NCI-H1417 treated with DMSO at 0.1 percent for 48 hours (cell line): ENCODE measurements at places on chromosomes 7 and 10.

- no peak for DNase-seq
Observed at GRCh38 chr7:140889645-140890044, 35.1 kb downstream of the BRAF start.

GRCh38 chr10:126593968-126594701 lies 76.4 kb downstream of the C10orf90 start:
- no peak for DNase-seq

- DNase-seq = peak; percentile 66
Observed at GRCh38 chr7:19663816-19664462, 44.9 kb downstream of the POLR1F start.

GRCh38 chr10:95392681-95393164 lies 101.9 kb upstream of the PDLIM1 start:
- DNase-seq = no peak

GRCh38 chr10:60944910-60945297 lies 919 bp upstream of the RHOBTB1 start:
- DNase-seq = no peak

- no peak for DNase-seq
Observed at GRCh38 chr7:138752518-138753149, 45.2 kb upstream of the TMEM213 start.

GRCh38 chr7:155947051-155947450 lies 134.8 kb upstream of the SHH start:
- no peak for DNase-seq

DNA sequence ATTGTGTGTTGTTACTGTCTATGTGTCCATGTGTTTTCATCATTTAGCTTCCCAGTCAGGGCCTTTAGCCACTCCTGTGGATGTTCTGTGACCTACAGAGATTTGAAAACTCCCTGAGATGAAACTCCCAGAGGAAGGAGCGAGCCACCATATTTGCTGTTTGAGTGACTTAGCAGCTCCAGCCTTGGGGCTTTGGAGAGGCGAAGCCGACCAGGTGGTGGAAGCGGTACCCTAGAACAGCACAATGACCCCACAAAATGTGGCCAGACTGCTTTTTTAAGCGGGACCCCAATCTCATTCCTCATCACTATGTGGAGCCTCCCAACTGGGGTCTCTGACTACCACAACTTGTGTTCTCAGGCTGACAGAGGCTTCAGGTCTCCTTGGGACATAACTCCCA lies 323.9 kb upstream of the KCND2 start:
- DNase-seq = no peak

DNA sequence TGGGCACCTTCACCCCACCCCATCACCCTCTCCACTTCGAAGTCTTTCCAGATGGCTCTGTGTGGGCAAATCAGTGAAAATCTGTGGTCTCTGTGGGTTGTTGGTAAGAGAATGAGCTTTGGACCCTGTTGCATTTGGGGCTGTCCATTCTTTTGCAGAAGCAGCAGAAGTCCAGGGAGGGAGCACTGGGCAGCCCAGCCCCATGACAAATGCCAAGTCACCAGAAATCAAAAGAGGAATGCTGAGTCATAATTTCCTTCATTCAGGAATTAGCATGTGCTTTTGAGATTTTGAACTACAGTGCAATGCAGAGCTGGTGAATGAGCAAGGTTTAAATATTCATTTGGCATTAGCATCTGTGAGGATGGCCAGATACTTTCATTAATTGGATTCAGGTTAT lies 556.2 kb downstream of the LRMDA start:
- no peak for DNase-seq

DNA sequence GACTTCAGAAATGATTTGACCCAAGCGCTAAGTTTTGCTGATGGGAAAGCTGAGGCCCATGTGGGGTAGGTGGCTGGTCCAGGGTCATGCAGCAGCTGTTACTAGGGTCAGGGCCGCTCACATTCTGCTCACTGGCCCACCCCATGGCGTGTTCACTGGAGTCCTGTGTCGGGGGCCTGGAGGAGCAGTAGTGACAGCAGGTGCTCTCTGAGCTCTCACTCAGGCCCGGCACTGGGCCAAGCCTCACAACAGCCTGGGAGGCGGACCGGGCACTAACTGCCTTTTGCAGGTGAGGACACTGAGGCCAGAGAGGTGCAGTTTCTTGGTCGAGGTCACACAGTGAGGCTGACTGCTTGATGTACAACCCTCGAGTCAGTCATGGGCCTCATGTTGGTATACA lies 82.7 kb downstream of the GLRX3 start:
- no peak for DNase-seq

DNA sequence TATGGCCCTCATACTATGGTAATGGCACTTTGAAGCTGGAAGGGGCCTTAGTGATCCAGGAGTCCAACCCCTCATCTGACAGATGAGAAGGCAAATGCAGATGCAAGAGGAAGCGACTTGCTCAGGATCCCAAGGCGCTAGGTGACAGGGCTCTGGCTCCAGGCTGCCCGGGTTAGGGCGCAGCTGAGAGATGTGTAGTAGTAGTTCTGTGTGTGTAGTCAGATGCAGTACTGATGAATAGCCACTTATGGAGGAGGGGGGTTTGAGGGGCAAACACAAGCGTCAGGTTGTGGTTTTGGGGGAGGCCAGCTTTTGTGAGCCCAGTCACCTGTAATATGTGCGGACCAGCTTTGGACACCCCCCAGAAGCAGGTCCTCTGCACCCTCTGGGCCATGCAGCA lies 4.8 kb downstream of the ADRA2A start:
- DNase-seq = no peak

DNA sequence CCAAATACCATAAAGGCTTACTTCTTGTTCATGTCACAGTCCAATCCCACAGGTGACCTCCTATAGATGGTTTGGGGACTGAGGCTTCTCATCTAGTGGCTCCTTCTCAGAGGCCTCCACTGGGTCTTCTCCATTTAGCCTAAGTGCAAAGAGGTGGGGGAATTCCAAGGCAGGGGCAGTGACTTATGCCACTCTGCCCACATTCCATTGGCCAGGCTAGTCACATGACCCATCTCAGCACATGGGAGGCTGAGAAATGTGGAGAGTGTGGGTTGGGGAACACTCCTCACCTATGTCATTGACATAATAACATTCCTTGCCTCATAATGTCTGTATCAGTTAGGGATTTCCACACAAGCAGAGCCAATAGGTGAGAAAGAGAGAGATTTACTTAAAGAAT lies 104.3 kb upstream of the PLXNA4 start:
- DNase-seq = no peak

DNA sequence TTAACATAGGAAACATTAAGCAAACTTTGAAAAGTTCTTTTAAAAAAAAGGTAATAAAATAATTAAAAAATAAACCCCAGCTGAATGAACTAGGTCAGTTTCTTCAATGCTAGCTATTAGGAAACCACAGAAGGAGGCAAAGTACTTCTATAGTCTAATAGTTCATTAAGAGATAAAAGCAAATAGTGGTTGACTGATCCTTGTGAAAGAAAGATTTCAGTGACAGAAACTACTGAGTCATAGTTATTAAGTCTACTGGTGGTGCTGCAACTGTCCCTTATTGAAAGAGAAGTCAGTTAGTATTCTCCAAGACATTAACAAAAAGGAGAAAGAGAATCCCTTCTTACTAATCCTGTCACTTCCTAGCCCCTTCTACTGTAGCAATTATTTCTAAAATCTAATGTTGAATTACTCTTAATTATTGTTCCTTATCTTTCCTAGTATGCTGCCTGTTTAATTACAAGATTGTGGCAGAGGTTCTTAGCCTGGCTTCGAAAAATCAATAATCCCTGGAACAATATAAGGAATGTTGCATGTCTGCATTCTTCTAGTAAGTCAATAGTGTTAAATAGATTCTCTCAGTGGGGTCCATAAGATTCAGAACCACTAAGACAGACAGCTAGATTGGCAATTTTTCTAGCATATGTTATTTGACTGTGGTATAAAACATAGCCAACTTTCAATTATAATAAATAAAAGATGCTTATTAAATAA lies 18.2 kb downstream of the TCTN3 start:
- DNase-seq = no peak

DNA sequence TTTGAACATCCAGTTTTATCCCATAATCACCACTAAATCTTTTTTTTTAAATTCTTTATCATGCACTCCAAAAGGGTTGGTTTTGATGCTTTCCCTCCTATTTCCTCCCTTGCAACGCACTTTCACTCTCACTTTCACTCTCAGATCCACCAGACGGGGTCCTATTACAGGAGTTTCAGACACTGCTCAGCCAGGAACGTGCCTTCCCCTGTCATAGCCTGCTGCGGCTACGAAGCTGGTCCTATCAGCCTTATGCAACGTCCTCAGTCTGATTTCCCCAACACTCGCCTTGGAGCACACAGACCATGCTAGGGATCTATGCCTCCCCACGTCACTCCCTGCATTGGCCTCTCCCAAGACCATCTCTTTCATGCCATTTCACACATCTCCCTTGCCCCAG lies 23.4 kb downstream of the ZPBP start:
- no peak for DNase-seq
